ENCODE measurements at places on chromosomes 11 and 22.

- no peak for DNase-seq
Observed at GRCh38 chr22:36590441-36591056, 61.6 kb upstream of the EIF3D start.

- peak; percentile 45 for DNase-seq
Observed at GRCh38 chr11:58006940-58007339, 16.7 kb upstream of the OR9Q1 start.

DNA sequence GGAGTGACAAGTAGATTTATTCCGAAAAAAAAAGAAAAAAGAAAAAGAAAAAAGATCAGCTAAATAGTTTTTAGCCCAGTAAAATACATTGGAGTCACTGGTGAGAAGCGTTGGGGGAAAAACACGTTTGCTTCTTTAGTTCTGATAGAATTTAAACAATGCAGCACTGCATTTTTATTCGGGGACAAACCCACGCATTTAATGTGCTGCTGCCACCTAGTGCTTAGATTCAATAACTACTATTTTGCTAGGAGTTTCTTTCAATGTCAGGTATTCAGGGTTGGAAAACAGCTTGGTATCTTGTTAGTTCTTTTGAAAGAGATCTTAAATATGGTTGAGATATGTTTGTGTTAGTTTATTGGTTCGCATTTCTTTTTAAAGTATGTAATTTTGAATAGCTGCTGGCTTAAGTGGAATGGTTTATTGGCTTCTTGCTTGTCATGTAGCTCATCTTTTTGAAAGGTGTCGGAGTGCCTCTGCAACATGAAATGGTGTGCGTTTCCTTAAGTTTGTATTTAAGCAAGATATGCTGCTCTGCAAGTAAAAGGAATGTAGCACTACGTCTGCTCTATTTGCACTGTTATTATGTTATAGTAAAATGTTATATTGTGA is 41.9 kb downstream of the SVIP start:
- peak; percentile 76 for DNase-seq

GRCh38 chr11:75792127-75792731 is 22.8 kb upstream of the UVRAG start:
- DNase-seq = no peak

- DNase-seq = peak; percentile 59
Observed at GRCh38 chr22:46033256-46034200, 56.6 kb upstream of the WNT7B start.

DNA sequence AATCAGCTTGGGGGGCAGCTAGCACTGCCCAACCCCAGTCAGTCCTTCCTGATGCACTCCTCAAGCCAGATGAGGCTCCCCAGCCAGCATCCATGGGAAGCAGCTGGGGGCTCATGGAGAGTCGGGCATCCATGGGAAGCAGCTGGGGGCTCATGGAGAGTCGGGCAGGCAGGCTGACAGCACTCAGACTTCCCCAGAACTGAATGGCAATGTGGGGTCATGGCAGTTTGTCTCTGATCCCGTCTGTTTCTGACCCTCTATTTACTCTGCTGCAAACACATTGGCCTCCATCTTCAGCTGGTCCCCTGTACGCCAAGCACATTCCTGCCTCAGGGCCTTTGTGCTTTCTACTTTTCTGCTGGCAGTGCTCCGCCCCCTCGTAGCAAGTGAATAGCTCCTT is 314.8 kb downstream of the NTM start:
- DNase-seq = no peak

- DNase-seq = no peak
Observed at GRCh38 chr11:75689863-75690609, 21.2 kb upstream of the MAP6 start.

DNA sequence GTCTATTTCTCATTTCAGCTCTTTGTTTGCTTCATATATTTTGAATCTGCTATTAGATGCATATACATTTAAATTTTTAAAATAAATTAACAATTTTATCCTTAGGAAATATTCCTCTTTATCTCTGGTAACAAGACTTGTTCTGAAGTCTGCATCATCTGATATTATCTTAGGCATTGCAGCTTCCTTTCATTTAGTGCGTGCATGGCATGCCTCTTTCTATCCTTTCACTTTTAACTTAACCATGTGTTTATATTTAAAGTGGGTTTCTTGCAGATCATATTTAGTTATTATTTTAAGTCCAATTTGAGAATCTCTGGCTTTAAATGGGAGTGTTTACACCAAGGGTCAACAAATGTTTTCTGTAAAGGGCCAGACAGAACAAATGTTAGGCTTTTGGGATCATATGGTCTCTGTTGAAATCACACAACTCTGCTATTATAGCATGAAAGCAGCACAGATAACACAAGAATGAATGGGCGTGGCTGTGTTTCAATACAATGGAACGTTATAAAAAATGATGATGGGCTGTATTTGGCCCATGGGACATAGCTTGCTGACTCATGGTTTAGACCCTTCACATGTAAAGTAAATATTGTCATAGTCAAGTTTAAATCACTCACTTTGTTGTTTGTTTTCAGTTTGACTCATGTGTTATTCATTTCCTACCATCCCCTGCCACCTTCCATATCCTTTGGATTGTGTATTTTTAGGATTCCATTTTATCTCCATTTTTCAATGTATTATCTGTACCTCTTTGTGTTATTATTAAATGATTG is 83.9 kb upstream of the SNX19 start:
- DNase-seq = peak; percentile 97

DNA sequence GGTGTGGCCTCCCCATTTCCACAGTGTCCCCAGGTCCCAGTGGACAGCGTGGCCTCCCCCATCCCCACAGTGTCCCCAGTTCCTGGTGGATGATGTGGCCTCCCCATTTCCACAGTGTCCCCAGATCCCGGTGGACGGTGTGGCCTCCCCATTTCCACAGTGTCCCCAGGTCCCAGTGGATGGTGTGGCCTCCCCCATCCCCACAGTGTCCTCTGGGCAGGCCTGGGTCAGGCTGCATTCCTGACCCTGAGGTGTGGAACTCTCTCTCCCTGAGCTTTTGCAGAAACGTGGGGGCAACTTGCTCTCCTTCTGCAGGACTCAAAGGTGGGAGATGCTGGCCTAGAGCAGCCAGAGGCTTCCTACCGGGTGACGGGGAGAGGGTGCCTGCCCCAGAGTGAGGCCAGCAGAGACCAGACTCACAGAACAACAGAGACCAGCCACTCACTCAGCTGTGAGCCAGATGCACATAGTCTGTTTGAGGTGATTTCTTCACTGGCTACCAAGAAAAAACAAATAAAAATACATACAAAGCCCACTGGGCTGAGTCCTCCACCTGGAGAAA is 85.8 kb upstream of the FGF3 start:
- DNase-seq = no peak

DNA sequence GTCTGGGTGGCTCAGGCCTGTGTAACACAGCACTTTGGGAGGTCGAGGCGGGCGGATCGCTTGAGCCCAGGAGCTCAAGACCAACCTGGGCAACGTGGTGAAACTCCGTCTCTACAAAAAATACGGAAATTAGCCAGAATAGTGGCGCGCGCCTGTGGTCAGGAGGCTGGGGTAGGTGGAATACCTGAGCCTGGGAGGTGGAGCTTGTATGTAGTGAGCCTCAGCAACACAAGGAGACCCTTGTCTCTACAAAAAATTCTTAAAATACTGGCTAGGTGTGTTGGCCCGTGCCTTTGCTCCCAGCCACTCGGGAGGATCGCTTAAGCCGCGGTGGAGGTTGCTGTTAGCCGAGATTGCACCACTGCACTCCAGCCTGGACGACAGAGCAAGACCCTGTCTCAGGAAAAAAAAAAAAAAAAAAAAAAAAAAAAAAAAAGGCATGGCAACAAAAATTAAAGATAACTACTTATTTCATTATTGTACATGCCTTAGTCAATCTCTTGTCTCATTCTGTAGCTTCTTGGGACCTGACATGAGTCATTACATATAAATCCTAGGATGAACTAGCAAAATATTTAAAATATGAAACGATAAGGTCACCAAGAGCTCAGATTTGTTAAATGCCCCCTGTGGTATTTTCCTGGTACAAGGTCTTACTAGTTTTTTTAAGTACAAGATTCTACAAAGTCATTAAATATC is 1.1 kb downstream of the TAF1D start:
- peak; percentile 47 for DNase-seq

DNA sequence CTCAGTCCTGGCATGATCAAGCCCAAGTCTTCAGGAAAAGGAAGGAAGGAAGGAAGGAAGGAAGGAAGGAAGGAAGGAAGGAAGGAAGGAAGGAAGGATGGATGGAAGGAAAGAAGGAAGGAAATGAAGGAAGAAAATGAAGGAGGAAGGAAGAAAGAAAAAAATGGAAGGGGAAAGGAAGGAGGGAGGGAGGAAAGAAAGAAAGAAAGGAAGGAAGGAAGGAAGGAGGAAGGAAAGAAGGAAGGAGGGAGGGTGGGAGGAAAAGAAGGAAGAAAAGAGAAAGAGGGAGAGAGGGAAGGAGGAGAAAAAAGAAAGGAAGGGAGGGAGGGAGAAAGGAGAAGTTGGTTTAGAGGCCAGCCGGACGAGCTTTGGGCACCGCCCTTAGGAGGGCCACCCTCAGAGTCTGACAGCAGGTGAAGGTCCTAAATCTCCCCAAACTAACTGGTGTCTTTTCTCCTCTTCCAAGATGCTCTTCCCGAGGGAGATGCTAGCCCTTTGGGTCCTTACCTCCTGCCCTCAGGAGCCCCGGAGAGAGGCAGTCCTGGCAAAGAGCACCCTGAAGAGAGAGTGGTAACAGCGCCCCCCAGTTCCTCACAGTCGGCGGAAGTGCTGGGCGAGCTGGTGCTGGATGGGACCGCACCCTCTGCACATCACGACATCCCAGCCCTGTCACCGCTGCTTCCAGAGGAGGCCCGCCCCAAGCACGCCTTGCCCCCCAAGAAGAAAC is 122.8 kb downstream of the SEZ6L start:
- no peak for DNase-seq

DNA sequence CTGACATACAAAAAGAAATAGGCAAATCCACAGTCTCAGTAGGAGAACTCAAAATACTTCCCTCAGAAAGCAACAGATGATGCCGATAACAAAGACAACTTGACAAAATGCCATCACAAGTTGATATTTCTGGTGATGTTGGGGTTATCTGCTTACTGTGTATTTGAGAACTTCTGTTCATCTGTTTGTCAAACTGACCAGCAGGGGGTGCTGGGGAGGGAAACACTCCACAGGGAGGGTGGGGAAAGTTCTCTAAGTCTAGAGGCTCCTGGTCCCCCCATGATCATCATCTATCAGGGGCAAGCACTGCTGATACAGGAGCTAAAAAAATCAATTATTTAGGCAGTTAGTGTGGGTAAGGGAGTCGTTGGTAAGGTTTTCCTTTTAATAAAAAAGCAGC is 19.2 kb downstream of the GLYATL1 start:
- peak; percentile 22 for DNase-seq

- peak; percentile 37 for DNase-seq
Observed at GRCh38 chr11:102345904-102346303, 1.1 kb upstream of the BIRC2 start.

DNA sequence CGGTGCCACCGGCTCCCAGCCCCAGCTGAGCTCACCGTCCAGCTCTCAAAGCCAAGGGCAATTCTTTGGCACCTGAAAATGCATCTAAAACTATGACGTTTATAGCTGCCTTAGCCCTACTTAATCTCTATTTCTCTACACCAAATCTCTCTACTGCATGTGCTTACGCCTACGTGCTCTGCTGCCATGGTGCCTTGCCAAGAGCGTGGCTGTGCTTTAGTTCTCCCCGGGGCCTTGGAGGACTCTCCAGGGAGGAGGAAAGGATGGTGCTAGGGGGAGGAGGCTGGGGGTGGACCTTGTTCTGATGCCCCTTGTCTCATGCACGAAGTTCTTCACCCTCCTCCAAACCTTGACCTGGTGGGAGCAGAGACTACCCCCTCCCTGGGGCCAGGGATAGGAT is 9.0 kb upstream of the BID start:
- DNase-seq = peak; percentile 35

- DNase-seq = no peak
Observed at GRCh38 chr11:75461151-75461550, 28.1 kb upstream of the KLHL35 start.

DNA sequence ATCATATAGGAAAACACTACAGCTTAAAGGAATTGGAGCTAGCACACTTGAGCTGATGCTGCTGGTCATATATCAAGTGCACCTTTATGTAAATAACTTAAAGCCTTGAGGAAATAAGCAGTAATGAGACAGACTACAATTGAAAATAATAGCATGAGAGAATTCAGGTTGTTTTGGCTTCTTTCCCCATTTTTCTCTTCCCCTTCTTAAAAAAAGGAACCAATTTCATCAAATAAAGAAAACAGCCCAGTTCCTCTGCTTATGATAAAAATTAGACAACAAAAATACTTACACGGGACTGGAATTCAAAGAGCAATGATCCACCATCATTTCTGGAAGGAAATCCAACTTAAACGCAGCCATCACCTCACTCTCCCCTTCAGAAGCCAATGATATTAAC is 50.2 kb upstream of the RAPSN start:
- DNase-seq = no peak

DNA sequence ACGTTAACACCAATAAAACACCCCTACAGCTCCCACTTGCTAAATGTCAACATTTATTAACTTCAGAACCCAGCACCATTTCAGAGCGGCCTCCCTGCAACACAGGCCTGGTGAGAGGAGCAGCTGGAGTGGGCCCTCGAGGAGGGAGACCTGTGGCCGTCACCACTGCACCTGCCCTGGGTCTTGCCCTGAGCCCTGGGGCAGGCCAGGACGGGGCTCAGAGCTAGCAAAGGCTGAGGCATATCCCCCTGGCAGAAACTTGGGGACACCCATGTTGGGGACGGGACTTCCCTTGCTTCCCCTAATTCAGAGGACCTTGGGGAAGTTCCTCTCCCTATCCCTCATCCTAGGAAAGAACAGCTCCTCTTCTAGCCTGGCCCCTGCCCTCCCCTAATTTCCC is 137.3 kb upstream of the THY1 start:
- no peak for DNase-seq

DNA sequence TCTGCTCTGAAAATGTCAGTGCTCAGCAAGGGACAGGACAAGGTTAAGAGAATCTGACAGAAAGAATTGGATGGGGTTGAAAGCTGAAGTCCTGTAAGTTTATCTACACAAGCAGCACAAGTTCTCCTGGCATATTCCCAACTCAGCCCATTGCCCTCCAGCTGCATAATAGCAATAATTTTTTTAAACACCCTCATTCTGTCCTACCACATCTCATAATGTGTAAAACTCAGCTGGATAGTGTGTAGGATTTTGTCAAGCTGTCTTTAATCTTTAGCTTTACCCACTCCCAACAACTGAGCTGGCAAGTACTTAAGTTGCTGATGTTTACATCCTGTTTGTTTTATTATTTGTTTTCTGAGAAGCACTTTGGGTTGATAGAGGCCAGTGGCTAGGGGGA is 158.9 kb downstream of the CADM1 start:
- no peak for DNase-seq

DNA sequence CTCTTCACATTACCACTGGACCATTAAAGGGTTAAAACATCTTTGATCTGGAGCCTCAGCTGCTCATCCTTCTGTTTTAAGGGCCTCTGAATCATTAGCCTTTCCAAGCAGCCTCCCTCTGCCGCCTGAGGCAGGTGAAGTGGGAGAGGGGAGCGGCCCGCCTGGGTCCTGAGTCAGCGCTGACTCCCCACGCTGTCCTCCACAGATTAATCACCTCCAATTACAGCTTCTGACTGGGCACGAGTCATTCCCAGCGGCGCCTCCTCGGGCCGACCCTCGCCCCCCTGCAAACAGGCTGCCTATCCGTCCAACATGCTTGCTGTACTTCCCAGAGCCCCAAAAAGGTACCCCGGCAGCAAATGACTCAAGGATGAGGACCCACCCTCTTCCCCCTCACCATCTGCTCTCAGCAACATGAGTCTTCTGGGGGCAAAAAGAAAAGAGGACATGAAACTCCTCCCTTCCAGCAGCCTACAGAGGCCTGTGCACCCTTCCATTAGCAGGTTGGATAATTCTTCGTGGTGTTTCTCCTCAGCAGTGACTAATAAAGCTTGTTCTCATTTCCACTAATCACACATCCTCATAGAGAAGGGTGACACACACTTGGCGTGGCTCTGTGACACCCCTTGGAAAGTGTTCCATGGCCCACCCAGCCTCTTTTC is 44.3 kb upstream of the JAM3 start:
- no peak for DNase-seq

Measured in fibroblast of the aortic adventitia (primary cell).